Activated T-helper 1 cell treated with anti-CD3 and anti-CD28 coated beads, Interleukin-12 subunit alpha, Interleukin-12 subunit beta, Interleukin-2, Interleukin-4 antibody, amounts not matched to agents 30 ng/mL and 10 ng/mL and 1 ng/mL, durations not matched to agents 14 hours and 24 hours and 36 hours (primary cell): ENCODE measurements at places on chromosomes 5 and 9. TPM values are rescaled to one million over a fixed set of nuclear protein-coding genes. Genes with fewer than 3 reads are reported as not detected.

DNA sequence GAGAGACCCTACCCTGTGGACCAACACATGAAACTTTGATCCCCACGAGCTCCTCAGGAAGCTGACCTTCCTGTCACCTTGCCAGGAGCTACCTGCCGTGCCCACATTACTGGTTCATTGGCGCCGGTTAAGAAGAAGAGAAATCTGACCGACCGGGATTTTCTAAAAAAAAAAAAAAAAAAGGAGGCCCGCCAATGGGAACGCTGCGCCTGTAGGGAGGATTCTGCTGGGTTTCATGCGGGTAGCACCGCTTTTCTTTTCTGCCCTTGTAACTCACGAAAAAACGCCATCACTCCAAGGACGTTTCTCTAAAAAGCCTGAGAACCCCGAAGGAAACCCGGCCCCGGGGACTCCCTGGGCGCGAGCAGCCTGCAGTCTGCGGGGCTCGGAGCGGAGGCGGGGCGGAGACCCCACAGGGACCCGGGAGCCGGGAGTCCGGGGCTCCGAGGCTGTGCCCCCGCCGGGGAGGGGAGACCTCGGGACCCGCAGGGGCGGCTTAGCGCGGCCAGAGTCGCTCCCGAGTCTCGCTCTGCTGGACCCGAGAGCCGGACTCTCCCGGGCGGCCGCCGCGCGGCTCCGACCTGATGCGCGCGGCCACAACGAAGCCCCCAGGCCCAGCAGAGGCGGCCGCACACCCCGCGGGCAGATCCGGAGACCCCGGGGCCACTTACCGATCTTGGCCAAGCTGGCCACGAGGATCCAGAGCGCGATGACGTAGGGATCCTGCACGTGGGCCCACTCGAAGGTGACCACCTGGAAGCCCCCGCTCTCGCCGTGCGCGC lies 617 bp downstream of the SLC9A3 start:
- H3K27me3 ChIP-seq, result peaks cover 41% of the 10 kb centered on the region
- H3K4me3 ChIP-seq, result no peak overlapping the region
- no peak overlapping the region for H3K27ac ChIP-seq
- peaks cover 16% of the 10 kb centered on the region for H3K4me1 ChIP-seq
- no peaks in the 10 kb centered on the region for H3K36me3 ChIP-seq
- DNase-seq, result no peak

GRCh38 chr5:154202379-154203260 lies 12.1 kb downstream of the GALNT10 start:
- H3K36me3 ChIP-seq, result peaks cover 29% of the 10 kb centered on the region
- peak overlapping the region; percentile 67 for H3K4me3 ChIP-seq
- peaks cover 94% of the 10 kb centered on the region for H3K4me1 ChIP-seq
- peak overlapping the region; percentile 85 for H3K27ac ChIP-seq
- DNase-seq, result peak; percentile 53

DNA sequence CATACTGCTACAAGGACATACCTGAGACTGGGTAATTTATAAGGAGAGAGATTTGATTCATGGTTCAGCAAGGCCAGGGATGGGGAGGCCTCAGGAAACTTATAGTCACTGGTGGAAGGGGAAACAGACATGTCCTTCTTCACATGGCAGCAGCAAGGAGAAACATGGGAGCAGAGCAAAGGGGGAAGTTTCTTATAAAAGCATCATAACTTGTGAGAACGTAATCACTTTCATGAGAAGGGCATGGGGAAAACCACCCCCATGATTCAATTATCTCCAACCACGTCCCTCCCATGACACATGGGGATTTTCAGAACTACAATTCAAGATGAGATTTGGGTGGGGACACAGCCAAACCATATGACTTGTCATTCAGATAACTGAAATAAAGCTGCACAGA lies 100.9 kb downstream of the ST8SIA4 start:
- no peak overlapping the region for H3K27ac ChIP-seq
- no peaks in the 10 kb centered on the region for H3K4me1 ChIP-seq
- H3K27me3 ChIP-seq, result no peaks in the 10 kb centered on the region
- no peak overlapping the region for H3K4me3 ChIP-seq
- peaks cover 24% of the 10 kb centered on the region for H3K36me3 ChIP-seq

DNA sequence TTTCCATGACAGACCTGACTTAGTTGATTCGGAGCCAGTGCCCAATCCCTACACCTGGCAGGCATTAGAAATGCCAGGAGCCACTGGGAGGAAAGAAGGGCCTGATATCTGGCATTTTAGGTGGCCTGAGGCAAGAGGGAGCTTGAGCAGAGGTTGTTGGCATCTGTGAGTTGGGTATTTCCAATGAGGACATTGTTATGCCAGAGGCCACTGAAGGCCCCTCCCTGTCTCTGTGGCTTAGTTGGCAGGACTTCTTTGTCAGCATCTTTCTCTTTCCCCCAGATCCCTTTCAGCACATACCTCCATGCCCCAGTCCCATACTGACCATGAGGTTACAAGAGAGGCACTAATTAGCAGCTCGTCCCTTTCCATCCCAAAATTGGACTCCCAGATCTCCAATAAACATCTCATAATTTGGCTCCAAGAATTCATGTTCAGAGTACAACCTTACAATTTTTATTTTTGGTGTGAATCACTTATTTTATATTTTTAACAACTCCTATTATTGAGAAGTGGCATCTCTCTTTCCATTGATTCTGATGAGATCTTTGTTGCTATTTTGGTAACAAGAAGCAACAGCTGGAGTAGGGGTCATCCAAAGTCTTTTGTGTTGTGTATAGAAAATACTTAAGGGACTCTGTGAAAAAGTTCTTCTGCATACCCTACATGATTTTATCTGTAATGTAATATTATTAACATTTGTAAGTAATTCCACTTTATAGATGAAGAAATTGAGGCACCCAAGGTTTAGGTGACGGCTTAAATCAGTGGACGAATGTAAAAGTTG lies 68.6 kb upstream of the MAP3K1 start:
- no peaks in the 10 kb centered on the region for H3K27me3 ChIP-seq
- no peak overlapping the region for H3K4me3 ChIP-seq
- H3K36me3 ChIP-seq, result no peaks in the 10 kb centered on the region
- DNase-seq, result no peak
- no peaks in the 10 kb centered on the region for H3K4me1 ChIP-seq

DNA sequence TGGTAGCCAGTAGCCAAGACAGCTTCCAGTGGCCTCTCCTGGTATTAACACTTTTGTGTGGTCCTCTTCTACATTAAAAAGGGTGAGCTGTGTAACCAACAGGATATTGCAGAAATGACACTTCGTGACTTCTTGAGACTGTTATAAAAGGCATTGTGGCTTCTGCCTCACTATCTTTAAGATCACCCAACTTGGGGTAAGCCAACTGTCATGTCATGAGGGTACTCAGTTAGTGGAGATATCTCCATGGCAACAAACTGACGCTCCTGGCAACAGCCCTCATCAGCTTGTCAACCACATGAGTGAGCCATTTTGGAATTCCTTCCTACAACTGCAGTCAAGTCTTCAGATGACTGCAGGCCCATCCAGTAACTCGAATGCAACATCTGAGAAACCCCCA lies 121.7 kb downstream of the DEPDC1B start:
- no peaks in the 10 kb centered on the region for H3K4me1 ChIP-seq
- no peaks in the 10 kb centered on the region for H3K27me3 ChIP-seq
- no peak for DNase-seq
- H3K27ac ChIP-seq, result no peak overlapping the region

GRCh38 chr9:84929068-84929467 lies 259.5 kb downstream of the NTRK2 start:
- H3K27ac ChIP-seq, result no peak overlapping the region
- H3K36me3 ChIP-seq, result no peaks in the 10 kb centered on the region
- H3K27me3 ChIP-seq, result peaks cover 3% of the 10 kb centered on the region
- H3K4me1 ChIP-seq, result no peaks in the 10 kb centered on the region

DNA sequence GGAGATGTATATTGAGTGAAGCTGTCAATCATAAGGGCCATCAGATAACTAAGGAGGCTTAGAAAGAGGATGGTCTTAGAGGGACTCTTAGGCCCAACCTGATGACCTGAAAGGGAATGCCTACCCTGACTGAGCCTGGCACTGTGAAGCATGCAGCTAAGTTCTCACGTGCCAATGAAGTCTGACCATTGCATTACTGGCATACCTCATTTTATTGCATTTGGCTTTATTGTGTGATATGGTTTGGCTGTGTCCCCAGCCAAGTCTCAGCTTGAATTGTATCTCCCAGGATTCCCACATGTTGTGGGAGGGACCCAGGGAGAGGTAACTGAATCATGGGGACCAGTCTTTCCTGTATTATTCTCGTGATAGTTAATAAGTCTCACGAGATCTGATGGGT lies 421.6 kb upstream of the SGCD start:
- no peak overlapping the region for H3K4me3 ChIP-seq
- H3K36me3 ChIP-seq, result no peaks in the 10 kb centered on the region
- DNase-seq, result no peak
- no peaks in the 10 kb centered on the region for H3K4me1 ChIP-seq
- H3K27me3 ChIP-seq, result no peaks in the 10 kb centered on the region

DNA sequence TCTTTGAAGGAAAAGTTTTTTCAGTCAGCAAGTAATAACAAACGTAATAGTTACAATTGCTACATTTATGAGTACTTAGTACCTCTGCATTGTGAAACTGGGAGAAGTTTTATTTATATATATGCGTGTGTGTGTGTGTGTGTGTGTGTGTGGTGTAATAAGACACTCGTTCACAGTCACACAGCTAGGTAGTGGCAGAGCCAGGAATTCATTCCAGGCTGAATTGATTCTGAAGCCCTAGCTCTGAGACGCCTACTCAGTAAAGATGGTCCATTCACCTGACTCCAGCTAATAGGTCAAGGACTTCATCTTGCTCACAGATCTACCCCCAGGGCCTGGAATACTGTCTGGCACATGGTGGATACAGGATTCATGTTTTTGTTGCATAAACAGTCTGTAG lies 13.6 kb upstream of the CAST start:
- no peaks in the 10 kb centered on the region for H3K36me3 ChIP-seq
- DNase-seq, result no peak
- no peak overlapping the region for H3K27ac ChIP-seq
- H3K27me3 ChIP-seq, result peaks cover 34% of the 10 kb centered on the region

GRCh38 chr5:149611326-149611725 lies 30.0 kb downstream of the ARHGEF37 start:
- H3K4me1 ChIP-seq, result peaks cover 16% of the 10 kb centered on the region
- no peak overlapping the region for H3K4me3 ChIP-seq
- peaks cover 2% of the 10 kb centered on the region for H3K36me3 ChIP-seq
- no peak for DNase-seq
- peaks cover 2% of the 10 kb centered on the region for H3K27me3 ChIP-seq
- no peak overlapping the region for H3K27ac ChIP-seq

GRCh38 chr9:96183751-96184150 lies 118.2 kb downstream of the HSD17B3 start:
- peaks cover 1% of the 10 kb centered on the region for H3K36me3 ChIP-seq
- no peak overlapping the region for H3K4me3 ChIP-seq
- H3K27me3 ChIP-seq, result peaks cover 28% of the 10 kb centered on the region
- no peak overlapping the region for H3K27ac ChIP-seq
- no peaks in the 10 kb centered on the region for H3K4me1 ChIP-seq

GRCh38 chr9:116541402-116541801 lies 145.7 kb upstream of the TRIM32 start:
- no peaks in the 10 kb centered on the region for H3K4me1 ChIP-seq
- H3K4me3 ChIP-seq, result no peak overlapping the region
- no peak overlapping the region for H3K27ac ChIP-seq
- H3K27me3 ChIP-seq, result no peaks in the 10 kb centered on the region
- DNase-seq, result no peak

GRCh38 chr5:117433818-117434217 lies 859.2 kb upstream of the SEMA6A start:
- H3K4me1 ChIP-seq, result no peaks in the 10 kb centered on the region
- H3K27ac ChIP-seq, result no peak overlapping the region
- no peaks in the 10 kb centered on the region for H3K36me3 ChIP-seq
- no peak overlapping the region for H3K4me3 ChIP-seq

GRCh38 chr5:94778732-94779131 lies 160.3 kb downstream of the SLF1 start:
- no peaks in the 10 kb centered on the region for H3K36me3 ChIP-seq
- no peak overlapping the region for H3K4me3 ChIP-seq
- no peak overlapping the region for H3K27ac ChIP-seq
- no peak for DNase-seq
- no peaks in the 10 kb centered on the region for H3K4me1 ChIP-seq

DNA sequence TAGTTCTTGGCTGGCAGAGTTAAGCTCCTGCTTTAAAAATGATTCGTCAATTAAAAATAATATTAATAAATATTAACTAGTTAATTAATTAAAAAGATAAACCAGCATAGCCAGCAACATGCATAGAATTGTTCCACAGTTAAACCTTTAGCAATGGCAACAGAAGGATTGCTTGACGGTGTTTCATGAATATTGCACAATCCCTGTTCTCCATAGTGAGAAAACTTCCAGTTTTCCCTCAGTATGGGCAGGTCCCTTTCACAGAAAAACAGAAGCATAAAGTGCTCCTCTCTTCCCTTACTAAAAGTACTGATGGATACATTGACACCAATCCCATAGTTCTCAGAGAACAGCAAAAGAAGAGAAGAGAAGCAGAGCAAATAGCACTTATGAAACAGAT lies 71.4 kb upstream of the CAST start:
- no peak overlapping the region for H3K27ac ChIP-seq
- H3K36me3 ChIP-seq, result no peaks in the 10 kb centered on the region
- no peak overlapping the region for H3K4me3 ChIP-seq
- H3K27me3 ChIP-seq, result peaks cover 36% of the 10 kb centered on the region
- DNase-seq, result no peak

DNA sequence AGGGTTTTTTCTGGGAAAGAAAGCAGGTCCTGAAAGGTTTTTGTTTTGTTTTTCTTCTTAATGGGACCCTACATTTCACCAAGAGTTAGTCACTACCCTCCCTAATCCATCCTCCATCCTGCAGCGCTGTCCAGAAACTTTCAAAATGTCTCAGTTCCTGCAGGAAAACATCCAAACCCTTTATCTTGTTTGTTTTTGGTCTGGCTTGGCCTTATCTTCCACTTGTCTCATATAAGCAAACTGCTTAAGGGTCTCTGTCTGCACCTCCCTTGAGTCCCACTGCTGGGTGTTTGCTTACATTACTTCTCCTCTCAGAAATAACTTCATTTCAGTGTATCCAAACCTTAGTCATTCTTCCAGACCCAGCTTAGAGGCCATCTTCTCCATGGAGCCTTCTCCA lies 11.0 kb upstream of the TRAF1 start:
- H3K36me3 ChIP-seq, result no peaks in the 10 kb centered on the region
- no peak for DNase-seq
- no peak overlapping the region for H3K4me3 ChIP-seq

DNA sequence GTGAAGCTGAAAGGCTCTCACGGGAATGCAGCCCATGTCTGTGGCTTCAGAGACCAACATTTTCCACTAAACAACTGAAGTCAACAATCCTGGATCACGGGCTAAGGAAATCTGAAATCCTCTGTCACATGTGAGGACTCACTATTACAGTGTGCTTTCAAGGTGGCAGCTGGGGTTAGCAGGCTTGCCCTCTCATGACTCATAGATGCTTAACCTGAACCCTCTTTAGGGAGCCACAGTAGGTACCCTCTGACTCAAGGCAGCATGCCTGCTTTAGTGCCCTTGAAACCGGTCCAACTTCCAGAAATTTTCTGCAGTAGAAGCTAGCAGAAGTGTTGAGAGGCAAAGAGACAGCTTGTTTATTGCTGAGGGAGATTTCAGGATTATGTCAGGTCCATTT lies 232.5 kb downstream of the GABRB2 start:
- no peaks in the 10 kb centered on the region for H3K4me1 ChIP-seq
- DNase-seq, result no peak
- H3K36me3 ChIP-seq, result no peaks in the 10 kb centered on the region
- no peaks in the 10 kb centered on the region for H3K27me3 ChIP-seq

Gene ALDH1A1
- not detected in 2 replicates for total RNA-seq

Gene CDKN2B-AS1
- 1.2 and 1.4 TPM in 2 replicates for total RNA-seq

Gene SPAG8
- total RNA-seq, result 0.66 and 1.0 TPM in 2 replicates

Gene ZNF169
- 9.3 and 9.9 TPM in 2 replicates for total RNA-seq

Gene SAXO1
- not detected in 2 replicates for total RNA-seq

Gene BARHL1
- total RNA-seq, result not detected in 2 replicates

Gene OBP2B
- not detected in 2 replicates for total RNA-seq
